ENCODE measurements at places on chromosomes 2 and 18.

DNA sequence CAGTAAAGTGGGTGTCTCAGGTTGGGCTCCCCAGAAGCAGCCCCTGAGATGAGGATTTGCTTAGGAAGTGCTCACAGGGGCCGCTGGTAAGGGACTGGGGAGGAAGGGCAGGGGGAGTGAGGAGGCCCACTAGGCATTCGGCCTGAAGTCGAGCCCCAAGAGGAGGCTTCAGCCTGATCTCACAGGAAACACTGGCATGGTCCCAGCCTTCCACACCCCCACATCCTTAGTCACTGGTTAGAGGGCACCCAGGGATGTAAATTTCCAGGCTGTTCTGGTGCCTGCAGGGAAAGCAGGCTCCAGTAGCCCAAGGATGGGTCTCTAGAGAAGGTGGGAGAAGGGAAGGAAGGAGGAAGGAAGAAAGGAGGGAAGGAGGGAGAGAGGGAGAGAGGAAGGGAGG is 22.4 kb upstream of the KCNK3 start:
- no peak for DNase-seq

DNA sequence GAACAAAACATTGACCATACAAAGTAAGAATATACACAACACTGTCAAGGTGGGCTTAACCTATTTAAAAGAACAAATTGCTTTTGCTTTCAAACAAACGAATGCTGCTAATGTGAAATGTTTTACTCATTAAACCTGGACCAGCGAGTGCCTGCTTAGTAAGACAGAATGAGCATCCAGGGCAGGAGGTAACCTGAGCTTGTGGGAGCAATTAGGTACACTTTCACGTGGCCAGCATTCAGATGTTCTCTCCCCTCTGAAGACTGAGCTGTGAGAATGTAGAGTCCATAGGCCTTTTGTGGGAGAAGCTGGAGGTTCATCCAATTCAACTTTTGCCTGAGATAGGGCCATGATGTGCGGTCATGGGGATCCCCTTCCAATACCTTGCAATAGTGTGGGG is 266.5 kb downstream of the TSN start:
- DNase-seq: no peak

DNA sequence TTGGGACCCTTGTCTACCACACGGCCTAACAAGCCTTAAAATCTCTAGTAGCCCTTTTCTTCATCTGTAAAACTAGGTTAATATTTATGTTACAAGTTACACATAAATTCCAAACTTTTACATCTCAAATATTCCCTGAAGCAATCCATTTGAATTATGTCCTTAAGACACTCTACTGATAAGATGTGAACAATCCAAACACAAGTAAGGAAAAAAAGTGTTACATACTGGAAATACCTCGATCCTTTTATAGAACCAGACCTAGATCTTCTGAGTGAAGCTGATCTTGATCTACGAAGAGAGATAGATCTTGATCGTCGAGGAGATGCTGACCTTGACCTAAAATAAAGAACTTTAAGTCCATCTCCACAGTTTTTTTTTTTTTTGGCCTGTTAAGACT is 3.3 kb downstream of the SRSF7 start:
- DNase-seq: no peak

DNA sequence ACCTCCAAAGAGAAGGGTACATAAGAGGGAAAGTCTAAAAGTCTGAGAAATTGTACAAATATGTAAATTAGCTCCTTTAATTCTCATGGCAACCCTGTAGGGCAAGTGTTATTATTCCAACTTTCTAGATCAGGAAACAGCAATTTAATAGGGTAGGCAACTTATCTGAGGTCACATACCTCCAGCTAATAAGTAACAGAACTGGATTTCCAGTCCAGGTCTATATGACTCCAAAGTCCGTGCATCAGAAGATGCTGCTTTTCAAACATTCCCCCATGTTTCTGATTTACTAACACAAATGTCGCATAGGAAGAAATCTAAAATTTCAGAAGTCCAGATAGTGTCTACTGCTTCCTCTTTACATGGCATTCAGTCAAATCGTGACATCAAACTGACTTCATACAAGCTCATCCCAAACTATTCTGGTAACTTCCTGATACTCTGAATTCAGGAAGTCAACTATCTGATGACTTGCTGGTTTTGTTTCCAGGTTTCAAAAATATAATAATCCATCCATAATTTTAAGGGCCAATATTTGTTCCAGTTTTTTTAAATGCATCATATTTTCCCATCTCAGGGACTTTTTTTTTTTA is 419.3 kb upstream of the ACVR2A start:
- DNase-seq: no peak

DNA sequence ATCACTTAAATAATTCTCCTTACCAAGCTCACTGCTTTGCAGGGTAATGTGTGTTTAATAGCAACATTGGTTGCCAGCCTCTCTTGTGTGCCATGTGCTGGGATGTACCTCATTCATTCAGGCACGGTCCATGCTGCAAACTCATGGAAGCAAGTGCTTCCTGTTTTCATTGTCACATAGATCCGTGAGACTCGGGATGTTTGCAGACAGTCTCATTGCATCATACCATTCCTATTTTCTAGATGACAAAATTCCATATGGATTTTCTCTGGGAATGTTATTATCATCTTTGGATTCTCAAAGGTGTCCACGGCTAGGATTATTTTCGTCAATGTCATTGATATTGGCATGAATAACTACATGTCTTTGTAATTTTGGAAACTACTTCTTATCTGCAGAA is 60.0 kb upstream of the HDAC4 start:
- DNase-seq: no peak

DNA sequence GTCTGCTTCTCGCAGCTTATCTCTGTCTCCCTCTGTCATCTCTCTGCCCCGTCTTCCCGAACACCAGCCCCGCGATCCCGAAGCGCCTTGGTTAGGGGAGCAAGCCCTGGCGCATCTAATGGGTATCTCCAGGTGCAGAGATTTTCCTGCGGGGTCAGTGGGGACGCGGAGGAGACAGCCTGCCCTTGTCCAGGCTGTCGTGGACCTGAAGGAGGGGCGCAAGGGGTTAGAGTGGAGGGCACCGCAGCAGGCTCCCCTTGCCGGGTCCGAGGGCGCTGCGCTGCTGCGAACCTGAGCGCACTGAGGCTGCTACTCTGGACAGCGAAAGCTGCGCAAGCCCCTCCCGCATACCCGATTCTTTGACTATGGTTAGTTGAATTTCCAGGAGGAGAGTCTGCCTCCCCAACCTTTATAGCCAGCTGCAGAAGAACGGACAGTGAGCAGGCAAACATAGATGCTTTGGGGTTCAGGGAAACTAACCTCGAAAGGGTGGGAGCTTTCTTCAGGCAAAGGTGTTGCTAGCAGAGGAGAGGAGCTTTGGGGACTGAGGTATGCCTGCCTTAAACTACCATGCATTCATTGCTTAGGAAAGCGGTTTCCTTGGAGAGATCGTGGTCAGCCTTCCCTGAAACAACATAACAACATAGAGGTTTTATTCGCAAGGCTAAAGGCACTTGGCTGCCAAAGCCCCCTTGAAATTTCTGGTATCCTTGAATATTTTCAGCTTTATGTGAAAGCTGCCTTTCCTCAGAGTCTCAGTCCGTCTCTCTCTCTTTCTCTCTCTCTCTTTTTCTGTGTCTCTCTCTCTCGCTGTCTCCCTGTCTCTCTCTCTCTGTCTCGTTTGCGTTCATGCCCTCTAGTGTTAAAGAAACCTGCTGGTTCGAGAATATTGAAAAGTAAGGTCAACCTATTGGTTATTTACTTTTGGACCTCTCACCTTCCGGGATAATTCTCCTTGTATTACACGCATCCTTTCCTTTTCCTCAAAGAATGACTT is 1.6 kb downstream of the GALNT13 start:
- DNase-seq: no peak

- DNase-seq: no peak
Measured at GRCh38 chr2:120809151-120809550, 73.5 kb downstream of the GLI2 start.

DNA sequence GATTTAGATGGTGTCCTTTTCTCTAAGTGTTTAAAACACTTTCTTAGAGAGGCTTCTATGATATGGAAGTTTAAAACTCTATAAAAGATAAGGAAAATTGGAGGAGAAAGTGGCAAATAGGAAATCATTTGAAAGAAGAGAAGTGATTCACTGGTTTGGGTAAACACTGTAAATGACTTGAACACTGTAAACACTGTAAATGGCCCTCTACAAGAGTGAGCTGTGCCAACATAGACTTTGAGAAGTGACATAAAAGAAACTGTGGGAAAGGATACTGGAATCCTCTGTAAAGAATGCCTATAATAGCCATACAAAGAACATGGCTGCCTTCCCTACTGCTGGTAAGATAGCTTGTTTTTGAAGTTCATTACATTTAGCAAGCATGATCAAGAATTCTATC is 210.9 kb upstream of the SIX3 start:
- DNase-seq: no peak

DNA sequence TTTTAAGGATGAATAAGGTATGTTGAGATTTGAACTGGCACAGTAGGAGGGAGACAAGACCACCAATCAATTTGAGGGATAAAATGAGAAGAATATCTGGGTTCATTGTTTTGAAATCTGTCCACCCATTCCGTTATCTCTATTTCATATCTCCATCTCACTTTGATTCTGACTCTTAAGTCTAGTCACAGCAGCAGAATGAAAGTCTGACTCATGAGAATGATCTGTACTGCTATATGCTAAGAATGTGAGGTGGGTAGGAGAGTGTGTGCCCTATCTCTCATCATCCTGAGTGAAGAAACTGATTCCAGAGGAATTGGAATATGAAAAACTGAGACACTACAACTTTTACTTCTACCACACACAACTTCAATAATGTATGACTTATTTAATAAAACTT is 1994.5 kb upstream of the PIK3C3 start:
- no peak for DNase-seq

DNA sequence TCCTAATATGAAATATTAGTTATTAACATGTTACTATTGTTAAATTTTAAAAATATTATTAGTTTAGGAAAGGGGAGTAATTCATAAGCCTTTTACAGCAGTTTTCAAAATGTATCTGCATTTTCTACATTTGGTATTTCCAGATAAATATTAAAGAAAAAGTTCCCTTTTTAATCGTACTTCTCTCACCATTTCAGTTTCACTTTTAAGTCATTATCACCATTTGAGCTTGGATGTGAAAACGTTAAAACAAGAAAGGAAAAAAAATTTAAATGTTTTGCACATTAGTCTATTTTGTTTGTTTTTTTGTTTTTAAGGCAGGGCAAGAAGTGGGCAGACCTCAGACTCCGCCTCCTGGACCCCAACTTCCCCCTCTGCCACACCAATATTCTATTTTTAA is 3.3 kb upstream of the SRSF7 start:
- no peak for DNase-seq

DNA sequence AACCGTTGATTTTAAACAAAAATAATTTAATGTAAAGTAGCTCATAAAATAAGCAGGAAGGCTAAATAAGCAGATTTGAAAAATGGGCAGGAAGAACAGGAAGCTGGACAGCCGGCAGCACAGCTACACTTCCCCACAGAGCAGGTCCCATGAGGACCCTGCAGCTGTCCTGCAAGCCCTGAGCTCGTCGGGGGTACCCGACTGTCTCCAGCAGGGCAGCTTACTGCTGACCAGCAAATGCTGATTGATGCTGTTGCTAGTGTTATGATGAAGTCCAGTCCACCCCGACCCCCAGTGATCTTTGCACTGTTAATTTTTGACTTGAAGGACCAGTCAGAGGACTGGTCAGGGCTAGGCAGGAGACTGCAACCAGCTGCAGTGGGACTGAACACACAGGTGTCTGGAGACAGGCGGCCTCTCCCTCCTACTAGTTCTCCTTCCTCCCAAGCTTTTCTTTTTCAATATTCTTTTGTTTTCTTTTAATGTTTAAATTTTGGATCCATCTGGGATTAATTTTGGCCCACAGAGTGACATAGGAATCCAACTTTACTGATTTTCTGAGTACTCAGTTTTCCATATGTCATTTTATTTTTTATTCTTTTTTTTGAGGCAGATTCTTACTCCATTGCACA is 27.7 kb downstream of the POLE4 start:
- no peak for DNase-seq

- peak; percentile 30 for DNase-seq
Measured at GRCh38 chr2:234203135-234203984, 152.9 kb downstream of the SPP2 start.

DNA sequence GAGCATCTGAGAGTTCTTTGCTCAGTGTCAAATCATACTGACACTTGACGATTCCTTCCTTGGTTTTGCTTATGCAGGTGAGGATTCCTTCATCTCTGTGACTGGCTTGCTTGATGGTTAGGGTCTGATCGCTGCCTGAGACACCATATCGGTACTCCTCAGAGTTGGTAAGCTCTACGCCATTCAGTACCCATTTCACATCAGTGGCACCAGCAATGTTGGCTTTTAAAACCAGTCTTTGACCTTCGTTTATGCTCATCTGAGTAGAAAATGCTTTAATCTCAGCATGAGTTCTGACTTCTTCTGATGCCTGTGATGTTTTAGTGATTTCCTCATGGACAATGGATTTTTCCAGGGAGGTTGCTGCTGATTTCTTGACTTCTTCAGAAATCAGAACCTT is 48.4 kb downstream of the PLEKHA3 start:
- DNase-seq: no peak

GRCh38 chr2:240441326-240441992 is 6.0 kb downstream of the GPC1 start:
- DNase-seq: no peak

DNA sequence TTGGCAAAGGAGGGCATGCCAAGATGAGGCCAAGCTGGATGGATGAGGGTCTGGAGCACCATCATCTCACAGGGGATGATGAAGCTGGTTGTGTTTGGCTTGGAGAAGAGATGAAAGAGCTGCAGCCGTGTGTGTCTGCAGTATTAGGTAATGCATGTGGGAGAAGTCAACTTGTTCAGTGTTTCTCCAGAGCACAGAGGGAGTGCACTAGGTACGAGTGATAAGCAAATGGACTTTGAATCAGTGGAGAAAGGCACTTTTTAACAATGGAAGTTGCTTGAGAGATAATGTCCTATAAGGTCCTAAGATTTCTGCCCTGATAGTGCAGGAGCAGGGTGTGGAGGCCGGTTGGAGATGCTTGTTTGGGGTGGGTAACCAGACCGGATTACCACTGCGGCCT is 36.0 kb downstream of the SLC14A2 start:
- DNase-seq: no peak

- no peak for DNase-seq
Measured at GRCh38 chr18:12928641-12929040, 19.2 kb upstream of the SEH1L start.

- DNase-seq: no peak
Measured at GRCh38 chr2:229300790-229301189, 29.7 kb upstream of the PID1 start.

GRCh38 chr2:139409212-139409611 is 629.0 kb upstream of the NXPH2 start:
- DNase-seq: no peak

GRCh38 chr2:200733713-200734198 is 78.0 kb upstream of the BZW1 start:
- no peak for DNase-seq

- peak; percentile 23 for DNase-seq
Measured at GRCh38 chr2:10132596-10132995, 10.1 kb downstream of the RRM2 start.

DNA sequence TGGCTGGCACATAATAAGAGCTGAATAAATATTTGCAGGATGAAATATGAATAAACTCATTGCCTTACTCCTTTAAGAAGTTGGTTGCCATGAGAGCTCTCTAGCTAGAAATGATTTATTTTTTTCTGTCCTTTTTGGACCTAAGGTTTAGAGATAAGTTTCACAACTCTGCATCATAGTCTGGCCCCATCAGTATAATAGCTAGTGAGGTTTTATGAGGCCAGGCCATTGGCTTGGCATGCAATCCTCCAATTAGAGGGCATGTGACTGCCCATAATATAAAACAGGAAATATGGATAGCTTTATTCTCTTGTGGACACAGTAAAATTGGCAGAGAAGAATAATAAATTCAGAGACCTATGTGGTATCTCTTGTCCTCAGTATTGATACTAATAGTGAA is 26.2 kb upstream of the INSIG2 start:
- no peak for DNase-seq

Data from stimulated activated CD4-positive, alpha-beta T cell treated with anti-CD3 and anti-CD28 coated beads, Interleukin-15, amount 100 ng/mL, for 24 hours (primary cell).